ENCODE measurements at places on chromosomes 12 and 14. TPM values are rescaled to one million over a fixed set of nuclear protein-coding genes. Genes with fewer than 3 reads are reported as not detected.

DPY19L2 gene
- 7.3 TPM for total RNA-seq

NTF3 gene
- 8.9 TPM for total RNA-seq

CFAP251 gene
- 4.7 TPM for total RNA-seq

TAC3 gene
- 1.3 TPM for total RNA-seq

FOXG1 gene
- 0.18 TPM for total RNA-seq

SPIC gene
- not detected for total RNA-seq

GRCh38 chr14:93535537-93535936 is 104.8 kb downstream of the UNC79 start:
- no peaks in the 10 kb centered on the region for H3K36me3 ChIP-seq
- no peak for DNase-seq
- H3K4me3 ChIP-seq: no peak overlapping the region
- H3K27me3 ChIP-seq: no peaks in the 10 kb centered on the region

- peak; percentile 18 for DNase-seq
- H3K4me3 ChIP-seq: no peak overlapping the region
- no peaks in the 10 kb centered on the region for H3K36me3 ChIP-seq
- no peak overlapping the region for H3K27ac ChIP-seq
- no peaks in the 10 kb centered on the region for H3K27me3 ChIP-seq
- H3K4me1 ChIP-seq: peaks cover 5% of the 10 kb centered on the region
Measured at GRCh38 chr12:9334041-9334692, 126.0 kb upstream of the PZP start.

GRCh38 chr12:107557026-107557425 is 128.6 kb upstream of the PWP1 start:
- no peaks in the 10 kb centered on the region for H3K36me3 ChIP-seq
- DNase-seq: no peak
- H3K27ac ChIP-seq: no peak overlapping the region
- H3K27me3 ChIP-seq: no peaks in the 10 kb centered on the region
- no peaks in the 10 kb centered on the region for H3K4me1 ChIP-seq

DNA sequence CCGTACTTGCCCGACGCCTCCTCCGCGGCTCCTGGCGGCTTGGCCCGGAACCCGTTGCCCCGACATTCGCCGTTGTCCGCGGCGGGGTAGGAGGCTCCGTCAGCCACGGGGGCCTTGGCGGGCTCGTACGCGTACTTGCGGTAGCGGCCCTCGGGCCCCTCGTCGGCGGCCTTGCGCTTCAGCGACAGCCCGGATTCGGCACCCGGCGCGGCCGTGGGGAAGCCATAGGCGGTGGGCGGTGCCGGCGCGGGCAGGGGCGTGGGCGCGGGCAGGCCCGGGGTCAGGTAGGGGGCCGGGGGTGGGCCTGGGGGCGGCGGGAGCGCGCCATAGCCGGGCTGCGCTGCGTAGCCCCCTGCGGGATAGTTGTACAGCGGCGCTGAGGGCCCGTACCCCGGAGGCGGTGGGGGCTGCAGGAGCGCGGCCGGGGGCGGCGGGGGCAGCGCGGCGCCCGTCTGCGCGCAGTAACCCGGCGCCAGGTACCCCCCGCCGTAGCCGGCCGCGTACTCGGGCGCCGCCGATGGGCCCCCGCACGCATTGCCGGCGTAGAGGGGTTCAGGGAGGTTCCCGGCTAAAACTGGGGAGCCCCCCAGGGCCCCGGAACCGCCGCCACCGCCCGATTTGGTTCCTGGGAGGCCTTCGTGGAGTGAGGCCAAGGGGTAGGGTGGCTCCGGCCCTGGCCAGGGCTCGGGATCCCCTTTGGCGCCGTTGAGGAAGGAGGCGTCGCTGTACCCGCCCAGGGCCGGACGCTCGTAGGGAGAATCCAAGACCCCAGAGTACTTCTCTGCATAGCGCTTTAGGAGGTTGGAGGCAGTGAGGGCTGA is 26.9 kb downstream of the FIGNL2 start:
- H3K27me3 ChIP-seq: no peaks in the 10 kb centered on the region
- no peaks in the 10 kb centered on the region for H3K36me3 ChIP-seq
- H3K4me3 ChIP-seq: peak overlapping the region; percentile 57
- H3K27ac ChIP-seq: peak overlapping the region; percentile 58

DNA sequence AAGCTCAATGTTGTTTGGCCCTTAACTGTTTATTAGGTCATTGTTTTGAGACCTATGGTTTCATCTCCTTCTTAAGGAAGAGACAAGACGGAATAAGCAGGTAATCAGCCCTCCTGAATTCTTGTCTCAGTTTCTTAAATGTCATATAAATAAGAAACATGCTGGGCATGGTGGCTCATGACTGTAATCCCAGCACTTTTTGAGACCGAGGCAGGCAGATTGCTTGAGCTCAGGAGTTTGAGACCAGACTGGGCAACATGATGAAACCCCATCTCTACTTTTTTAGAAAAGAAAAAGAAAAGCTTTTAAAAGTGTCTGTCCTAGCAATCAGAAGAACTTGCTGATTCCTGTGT is 5.1 kb downstream of the MTRFR start:
- peaks cover 6% of the 10 kb centered on the region for H3K4me1 ChIP-seq
- no peak overlapping the region for H3K4me3 ChIP-seq
- no peak overlapping the region for H3K27ac ChIP-seq

GRCh38 chr12:68445824-68446223 is 113.7 kb upstream of the MDM1 start:
- H3K4me3 ChIP-seq: no peak overlapping the region
- DNase-seq: no peak
- no peaks in the 10 kb centered on the region for H3K27me3 ChIP-seq
- H3K36me3 ChIP-seq: no peaks in the 10 kb centered on the region

GRCh38 chr14:69214393-69214792 is 23.1 kb downstream of the EXD2 start:
- no peaks in the 10 kb centered on the region for H3K27me3 ChIP-seq
- H3K36me3 ChIP-seq: no peaks in the 10 kb centered on the region
- no peak for DNase-seq
- no peak overlapping the region for H3K27ac ChIP-seq
- H3K4me3 ChIP-seq: no peak overlapping the region

DNA sequence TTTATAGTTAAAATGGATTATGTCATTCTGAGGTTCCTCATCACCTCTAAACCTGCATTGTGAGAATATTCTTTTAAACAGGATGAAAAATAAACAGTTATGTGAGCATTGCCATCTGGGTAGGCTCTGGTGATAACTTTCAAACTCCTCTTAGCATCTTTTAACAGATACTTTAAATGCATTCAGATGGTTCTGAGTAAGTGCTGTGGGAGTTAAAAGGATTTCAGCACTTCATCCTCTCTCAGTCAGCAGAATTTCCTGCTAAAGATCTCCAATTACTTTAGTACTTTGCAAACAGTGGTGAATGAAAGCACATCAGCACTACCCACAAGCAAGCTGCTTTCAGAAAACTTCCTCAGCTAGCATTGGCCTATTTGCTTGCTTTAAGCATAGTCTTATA is 59.3 kb upstream of the TMTC1 start:
- no peak for DNase-seq
- H3K4me1 ChIP-seq: no peaks in the 10 kb centered on the region
- no peaks in the 10 kb centered on the region for H3K27me3 ChIP-seq
- H3K36me3 ChIP-seq: no peaks in the 10 kb centered on the region

DNA sequence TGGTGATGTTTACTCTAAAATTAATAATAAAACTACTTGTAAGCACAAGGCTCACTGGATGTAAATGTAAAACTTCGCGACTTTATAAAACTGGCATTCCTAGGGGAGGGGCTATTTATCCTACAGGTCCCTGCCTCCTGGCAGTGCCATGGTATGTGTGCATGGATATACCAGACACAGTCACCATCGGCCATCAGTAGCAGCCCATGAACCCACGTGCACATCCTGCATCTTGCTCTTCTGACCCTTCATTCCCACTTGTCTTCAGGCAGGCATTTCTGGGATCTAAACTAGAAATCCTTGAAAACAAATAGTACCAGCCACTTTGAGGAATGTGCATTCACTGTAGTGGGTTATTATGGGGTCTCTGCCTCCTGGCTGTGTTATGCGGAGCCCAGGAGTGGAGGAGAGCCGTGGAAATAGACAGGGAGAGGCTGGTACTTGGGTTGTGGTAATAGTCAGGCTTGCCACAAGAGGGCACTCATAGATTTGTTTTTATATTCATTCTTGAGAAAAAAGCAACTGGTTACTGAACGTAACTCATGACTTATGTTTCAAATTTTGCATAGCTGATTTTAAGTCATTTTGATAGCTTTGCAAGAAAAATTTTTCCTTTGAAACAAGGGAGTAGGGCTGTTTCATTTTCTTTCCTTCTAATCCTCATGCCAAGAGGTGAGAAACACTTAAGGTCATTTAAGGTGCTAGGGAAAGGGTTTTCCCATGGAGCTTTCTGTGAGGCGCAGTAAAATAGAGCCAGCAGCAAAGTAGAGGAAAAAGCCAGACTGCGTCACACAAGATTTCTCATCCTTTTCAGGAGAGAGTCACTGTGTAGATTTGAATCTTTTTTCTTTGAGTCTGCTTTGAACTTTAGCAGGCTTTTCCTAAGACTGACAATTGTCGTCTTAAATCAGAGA is 17.4 kb upstream of the GALNT16 start:
- H3K36me3 ChIP-seq: peaks cover 4% of the 10 kb centered on the region
- no peaks in the 10 kb centered on the region for H3K4me1 ChIP-seq
- H3K27ac ChIP-seq: no peak overlapping the region
- peak; percentile 43 for DNase-seq

DNA sequence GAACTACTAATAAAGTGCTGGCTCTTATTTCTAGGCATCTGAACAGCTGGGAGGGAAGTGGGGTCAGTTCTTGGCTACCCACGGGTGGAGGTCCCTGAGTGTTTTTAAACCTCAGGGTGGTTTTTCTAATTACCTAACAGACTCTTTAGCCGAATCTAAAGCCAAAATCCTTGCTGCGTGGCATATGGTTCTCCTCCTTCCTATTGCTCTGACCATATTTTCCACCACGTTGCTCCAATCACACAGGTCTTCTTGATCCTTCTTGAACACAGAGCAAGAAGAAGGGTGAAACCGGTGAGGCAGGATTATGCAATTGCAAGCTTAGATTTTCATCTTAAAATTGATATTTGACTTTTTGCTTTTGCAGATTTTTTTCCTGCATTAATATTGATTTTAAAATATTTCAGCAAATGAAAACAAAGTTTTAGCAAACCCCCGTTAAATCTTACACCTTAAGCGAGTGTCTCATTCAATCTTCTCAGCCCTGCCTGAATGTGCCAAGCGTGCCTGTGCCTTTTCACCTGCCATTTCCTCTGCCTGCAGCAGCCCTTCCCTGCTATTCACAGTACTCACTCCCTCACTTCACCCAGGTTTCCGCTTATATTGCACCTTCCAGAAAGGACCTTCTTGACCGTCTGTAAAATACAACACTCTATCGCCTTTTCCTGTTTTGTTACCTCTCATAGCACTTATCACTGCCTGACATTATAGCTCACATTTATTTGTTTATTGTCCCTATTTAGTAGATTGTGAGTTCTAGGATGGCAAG is 506.0 kb downstream of the DIO2 start:
- no peak overlapping the region for H3K27ac ChIP-seq
- no peaks in the 10 kb centered on the region for H3K36me3 ChIP-seq
- peaks cover 10% of the 10 kb centered on the region for H3K4me1 ChIP-seq
- no peak for DNase-seq

Measured in astrocyte (in vitro differentiated cells and primary cell).